ENCODE measurements at places on chromosomes 5 and 9. TPM values are rescaled to one million over a fixed set of nuclear protein-coding genes. Genes with fewer than 3 reads are reported as not detected.

Gene IFNB1
- not detected for polyA plus RNA-seq

Gene TAS2R1
- not detected for polyA plus RNA-seq

DNA sequence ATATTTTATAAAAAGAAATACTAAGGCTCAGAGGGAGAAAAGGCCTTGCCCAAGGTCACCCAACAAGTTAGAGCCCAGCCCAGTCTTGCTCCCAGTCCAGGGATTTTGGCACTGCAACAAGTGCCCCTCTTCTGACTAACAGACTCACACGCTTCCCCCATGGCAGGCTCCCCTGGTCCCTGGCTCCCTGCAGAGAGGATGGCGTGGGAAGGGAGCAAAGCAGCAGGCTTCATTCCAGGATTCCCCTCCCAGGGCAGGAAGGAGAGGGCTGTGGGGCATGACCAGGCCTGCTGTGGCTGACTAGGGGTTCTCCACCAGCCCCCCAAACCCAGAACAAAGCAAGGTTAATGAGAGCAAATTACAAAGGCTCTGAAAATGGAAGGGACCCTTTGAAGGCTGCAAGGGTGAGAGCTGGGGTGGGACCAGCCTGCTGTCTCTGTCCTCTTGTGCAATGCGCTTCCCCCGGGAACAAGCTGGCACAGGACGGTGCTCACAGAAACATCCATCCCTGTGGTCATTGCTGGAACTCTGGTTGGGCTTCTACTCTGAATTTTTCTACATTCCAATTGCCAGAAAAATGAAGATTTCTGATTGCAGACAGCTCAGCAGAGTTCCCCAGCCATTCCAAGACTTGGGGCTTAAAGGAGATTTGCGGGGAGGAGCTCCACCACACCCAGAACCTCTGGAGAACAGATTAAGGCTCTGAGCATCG lies 37.1 kb upstream of the FAT2 start:
- H3K36me3 ChIP-seq, result no peaks in the 10 kb centered on the region
- H3K4me1 ChIP-seq, result no peaks in the 10 kb centered on the region
- no peaks in the 10 kb centered on the region for H3K27me3 ChIP-seq
- H3K4me3 ChIP-seq, result no peak overlapping the region
- no peak for DNase-seq

- no peak overlapping the region for H3K27ac ChIP-seq
- no peaks in the 10 kb centered on the region for H3K27me3 ChIP-seq
- H3K36me3 ChIP-seq, result no peaks in the 10 kb centered on the region
Measured at GRCh38 chr5:159779481-159779880, 136.8 kb upstream of the ADRA1B start.

Gene KIF20A
- 16.0 TPM for polyA plus RNA-seq

- no peaks in the 10 kb centered on the region for H3K4me1 ChIP-seq
- H3K36me3 ChIP-seq, result no peaks in the 10 kb centered on the region
- H3K27ac ChIP-seq, result no peak overlapping the region
- H3K27me3 ChIP-seq, result no peaks in the 10 kb centered on the region
Measured at GRCh38 chr5:123827811-123828210, 315.8 kb downstream of the CSNK1G3 start.

- H3K4me3 ChIP-seq, result no peak overlapping the region
- no peak overlapping the region for H3K27ac ChIP-seq
- H3K36me3 ChIP-seq, result no peaks in the 10 kb centered on the region
- H3K27me3 ChIP-seq, result no peaks in the 10 kb centered on the region
Measured at GRCh38 chr5:96855031-96855872, 21.0 kb upstream of the ERAP2 start.

DNA sequence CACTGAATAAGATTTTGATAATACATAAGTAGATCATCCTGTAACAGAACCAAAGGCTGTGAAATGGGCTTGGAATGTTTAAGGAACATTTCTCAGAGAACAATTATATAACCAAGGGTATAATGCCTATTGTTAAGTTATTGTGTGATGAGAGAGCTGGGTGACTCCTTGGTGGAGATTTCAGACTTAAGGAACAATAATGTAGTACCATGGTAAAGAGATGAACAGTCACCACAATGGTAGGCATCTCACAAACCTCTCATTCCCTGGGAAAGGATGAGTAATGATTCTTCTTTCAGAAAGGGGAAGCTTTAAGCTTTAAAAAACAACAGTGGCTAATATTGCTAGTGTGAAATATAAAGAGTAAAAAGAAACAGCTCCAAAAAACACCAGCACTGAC lies 147.4 kb downstream of the TRIM36 start:
- no peaks in the 10 kb centered on the region for H3K4me1 ChIP-seq
- H3K27me3 ChIP-seq, result no peaks in the 10 kb centered on the region
- H3K36me3 ChIP-seq, result no peaks in the 10 kb centered on the region
- no peak overlapping the region for H3K4me3 ChIP-seq

- no peaks in the 10 kb centered on the region for H3K4me1 ChIP-seq
- H3K27me3 ChIP-seq, result no peaks in the 10 kb centered on the region
- no peak overlapping the region for H3K27ac ChIP-seq
- H3K36me3 ChIP-seq, result peaks cover 5% of the 10 kb centered on the region
- DNase-seq, result no peak
Measured at GRCh38 chr5:147667363-147667762, 115.2 kb downstream of the JAKMIP2 start.

Gene CAVIN4
- 0.54 TPM for polyA plus RNA-seq

DNA sequence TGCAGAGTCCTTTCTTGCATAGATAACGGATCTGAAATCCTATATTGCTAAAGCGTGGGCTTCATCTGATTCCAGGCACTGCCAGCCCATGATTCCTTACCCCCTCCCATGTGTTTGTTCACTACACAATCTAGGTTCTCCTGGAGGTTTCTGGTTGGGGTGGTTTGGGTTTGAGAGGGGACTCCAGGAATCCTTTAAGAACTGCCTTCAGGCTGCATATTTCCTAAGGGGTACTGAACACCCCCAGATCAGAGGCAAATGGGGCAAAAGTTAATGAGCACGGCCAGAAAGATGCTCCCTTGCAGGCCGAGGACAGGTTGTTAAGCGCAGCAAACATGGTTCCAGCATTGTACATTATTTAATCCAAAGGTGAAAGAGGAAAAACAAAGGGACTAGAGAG lies 9.9 kb downstream of the NR2F1 start:
- H3K4me1 ChIP-seq, result no peaks in the 10 kb centered on the region
- no peak overlapping the region for H3K27ac ChIP-seq
- DNase-seq, result no peak

DNA sequence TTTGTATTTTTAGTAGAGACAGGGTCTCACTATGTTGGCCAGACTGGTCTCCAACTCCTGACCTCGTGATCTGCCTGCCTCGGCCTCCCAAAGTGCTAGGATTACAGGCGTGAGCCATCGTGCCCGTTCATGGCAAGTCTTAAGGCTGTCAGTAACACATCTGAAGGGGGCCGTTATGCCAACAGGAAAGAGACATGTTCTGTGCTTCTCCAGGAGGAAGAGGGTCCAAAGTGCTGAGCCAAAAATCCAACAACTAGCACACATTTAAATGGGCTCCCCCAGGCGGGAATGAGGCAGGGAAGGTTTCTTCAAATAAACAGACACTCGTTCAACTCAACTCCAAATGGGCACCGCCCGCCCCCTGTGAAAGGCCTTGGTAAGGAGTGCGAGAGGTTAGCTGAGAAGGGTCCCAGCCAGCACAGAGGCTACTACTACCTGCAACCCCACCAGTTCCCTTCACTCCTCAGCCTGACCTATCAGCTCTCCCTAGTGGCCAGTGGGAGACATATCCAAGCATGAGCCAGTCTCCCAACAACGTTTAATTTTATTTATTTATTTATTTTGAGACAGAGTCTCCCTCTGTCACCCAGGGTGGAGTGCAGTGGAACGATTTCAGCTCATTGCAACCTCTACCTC lies 84.1 kb upstream of the DMRT1 start:
- no peak overlapping the region for H3K27ac ChIP-seq
- peak; percentile 15 for DNase-seq
- H3K27me3 ChIP-seq, result peaks cover 41% of the 10 kb centered on the region

DNA sequence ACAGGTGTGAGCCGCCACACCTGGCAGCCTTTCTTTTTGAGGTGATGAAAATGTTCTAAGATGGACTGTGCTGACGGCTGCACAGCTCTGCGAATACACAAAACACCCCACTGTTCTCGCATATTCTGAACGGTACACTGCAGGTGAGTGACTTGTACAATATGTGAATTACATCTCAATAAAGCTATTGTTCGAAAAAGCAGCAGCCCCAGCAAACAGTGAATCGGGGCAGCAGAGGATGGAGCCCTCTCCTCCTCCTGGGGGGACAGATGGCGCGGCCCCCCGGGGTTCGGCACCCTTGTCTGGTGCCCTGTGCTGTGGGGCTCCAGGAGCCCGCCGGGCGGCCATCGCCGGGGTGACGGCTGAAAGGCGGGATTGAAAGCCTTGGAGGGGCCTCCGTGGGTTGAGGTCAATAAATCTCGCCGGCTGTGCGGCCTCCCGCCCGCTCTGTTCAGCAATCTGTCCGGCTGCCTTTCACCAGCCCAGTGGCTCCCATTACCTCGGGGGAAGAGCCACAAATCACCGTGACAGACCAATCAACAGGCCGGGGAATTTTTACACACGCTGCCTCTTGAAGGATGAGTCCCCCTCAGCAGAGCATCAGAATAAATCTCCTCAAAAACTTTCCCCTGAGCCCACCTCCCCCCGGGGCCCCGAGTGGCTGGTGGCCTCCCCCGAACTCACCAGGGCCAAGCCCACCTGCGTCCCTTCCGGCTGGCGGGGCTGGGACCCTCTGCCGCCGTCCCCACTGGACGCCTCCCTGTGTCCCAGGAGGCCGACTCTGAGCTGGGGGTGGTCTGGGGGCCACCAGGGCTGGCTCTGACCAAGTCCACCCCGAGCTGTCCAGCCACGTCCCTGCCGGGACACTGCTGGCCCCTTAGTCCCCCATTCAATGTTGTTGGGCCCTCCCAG lies 37.8 kb upstream of the TMEM250 start:
- H3K4me3 ChIP-seq, result no peak overlapping the region
- no peak overlapping the region for H3K27ac ChIP-seq
- no peaks in the 10 kb centered on the region for H3K4me1 ChIP-seq
- H3K36me3 ChIP-seq, result no peaks in the 10 kb centered on the region
- H3K27me3 ChIP-seq, result peaks cover 30% of the 10 kb centered on the region
- no peak for DNase-seq

Gene PCDHB10
- 1.4 TPM for polyA plus RNA-seq

DNA sequence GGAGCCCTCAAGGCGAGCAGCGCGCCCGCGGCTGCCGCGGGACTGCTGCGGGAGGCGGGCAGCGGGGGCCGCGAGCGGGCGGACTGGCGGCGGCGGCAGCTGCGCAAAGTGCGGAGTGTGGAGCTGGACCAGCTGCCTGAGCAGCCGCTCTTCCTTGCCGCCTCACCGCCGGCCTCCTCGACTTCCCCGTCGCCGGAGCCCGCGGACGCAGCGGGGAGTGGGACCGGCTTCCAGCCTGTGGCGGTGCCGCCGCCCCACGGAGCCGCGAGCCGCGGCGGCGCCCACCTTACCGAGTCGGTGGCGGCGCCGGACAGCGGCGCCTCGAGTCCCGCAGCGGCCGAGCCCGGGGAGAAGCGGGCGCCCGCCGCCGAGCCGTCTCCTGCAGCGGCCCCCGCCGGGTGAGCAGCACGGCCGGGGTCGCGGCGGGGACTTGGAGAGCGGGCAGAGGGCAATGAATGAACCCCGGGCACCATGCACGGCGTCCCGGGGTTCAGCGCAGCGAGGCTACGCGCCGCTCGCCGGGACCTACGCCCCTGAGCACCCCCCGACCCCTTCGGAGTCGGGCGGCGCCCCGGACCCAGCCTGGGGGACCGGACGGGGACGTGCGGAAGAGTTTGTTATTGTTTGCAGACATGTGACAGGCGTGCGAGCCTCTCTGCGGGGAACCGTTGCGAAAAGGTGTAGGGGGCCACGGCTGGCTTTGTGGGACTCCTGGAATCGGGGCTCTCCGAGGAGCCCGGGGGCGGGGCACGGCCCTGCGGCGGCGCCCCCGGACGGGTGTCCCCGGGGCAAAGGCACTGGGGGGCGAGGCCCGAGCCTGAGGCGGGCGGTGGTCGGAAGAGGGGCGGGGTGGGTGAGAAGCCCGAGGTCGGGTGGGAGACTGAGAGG lies 553 bp downstream of the MAP3K1 start:
- DNase-seq, result peak; percentile 62
- peaks cover 5% of the 10 kb centered on the region for H3K36me3 ChIP-seq
- peak overlapping the region; percentile 96 for H3K27ac ChIP-seq

Gene DMRT2
- not detected for polyA plus RNA-seq

GRCh38 chr5:177984584-177985206 lies 11.3 kb downstream of the PROP1 start:
- no peak overlapping the region for H3K27ac ChIP-seq
- no peaks in the 10 kb centered on the region for H3K4me1 ChIP-seq
- H3K27me3 ChIP-seq, result peaks cover 43% of the 10 kb centered on the region

DNA sequence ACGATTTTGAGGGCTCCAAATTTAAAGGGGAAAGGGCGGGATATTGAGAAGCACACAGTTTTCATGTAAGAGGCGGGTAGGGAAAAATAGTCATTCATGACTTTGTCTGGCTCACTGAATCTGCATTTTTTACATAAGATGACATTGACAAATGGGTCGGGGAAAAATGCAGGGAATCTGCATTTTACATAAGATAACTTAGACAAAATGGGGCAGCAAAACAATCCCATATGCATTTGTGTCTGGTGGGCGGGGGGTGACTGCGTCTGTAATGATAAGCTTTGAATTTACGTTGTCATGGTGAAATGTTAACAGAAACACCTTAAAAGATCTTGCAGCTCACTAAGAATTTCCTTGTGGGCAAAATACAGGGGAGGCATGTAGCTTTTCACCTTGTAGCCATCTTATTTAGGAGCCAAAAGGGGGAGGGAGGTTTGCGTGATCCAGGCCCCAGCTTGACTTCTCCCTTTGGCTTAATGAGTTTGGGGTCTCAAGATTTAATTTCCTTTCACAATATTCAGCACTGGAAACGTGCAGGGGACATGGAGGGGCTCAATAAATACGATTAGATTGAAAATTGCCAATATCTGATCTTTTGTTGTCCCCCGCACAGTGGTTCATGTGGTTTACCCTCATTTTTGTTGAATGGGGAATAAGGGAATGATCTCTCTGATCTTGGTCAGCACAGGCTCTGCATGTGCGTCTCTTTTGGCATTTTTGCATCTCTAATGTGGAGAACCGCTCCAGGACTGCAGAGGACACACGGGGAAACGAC lies 41.1 kb upstream of the GADD45G start:
- no peak for DNase-seq
- no peak overlapping the region for H3K4me3 ChIP-seq
- no peaks in the 10 kb centered on the region for H3K36me3 ChIP-seq
- no peak overlapping the region for H3K27ac ChIP-seq
- H3K27me3 ChIP-seq, result no peaks in the 10 kb centered on the region
